ENCODE measurements at places on chromosomes 1 and 21.

DNA sequence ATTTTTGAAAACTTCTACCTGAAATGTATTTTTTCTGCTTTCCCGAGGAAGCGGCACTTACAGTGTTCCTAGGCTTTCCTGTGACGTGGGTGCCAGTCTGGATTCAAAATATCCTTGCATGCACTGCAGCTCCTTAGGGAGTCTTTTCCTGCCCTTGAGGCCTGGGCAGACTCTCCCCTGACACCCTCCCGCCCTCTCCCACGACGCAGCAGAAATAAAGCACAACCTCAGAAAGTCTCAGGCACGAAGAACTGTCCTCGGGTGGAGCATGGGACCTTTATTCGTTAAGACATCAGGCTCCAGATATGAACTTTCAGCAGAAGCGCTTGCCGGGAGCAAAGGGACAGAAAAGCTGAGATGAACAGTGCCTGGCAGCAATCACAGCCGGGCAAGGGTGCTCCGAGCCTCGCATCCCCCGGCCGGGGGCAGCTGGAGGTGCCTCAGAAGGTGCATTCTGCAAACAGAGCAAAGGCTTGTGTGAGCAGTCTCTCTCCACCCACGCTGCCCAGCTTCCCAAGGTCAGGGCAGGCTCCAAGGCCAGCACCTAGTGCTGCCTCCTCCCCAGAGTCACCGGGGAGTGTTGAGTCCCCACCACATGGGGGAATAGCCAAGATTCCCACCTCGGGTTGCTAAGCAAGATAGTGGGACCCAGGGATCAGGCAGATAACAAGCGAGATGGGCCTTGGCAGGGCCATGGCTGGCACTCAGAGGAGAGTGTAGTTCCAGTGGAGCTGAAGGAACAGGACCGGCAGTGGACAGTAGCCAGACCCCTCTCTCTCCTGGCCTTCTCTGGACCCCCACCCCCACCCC lies 3.2 kb downstream of the TFF3 start:
- DNase-seq = no peak

- no peak for DNase-seq
These were observed 431 bp downstream of the EEIG2 start for GRCh38 chr1:108560189-108560873.

- DNase-seq = no peak
These were observed 36.0 kb downstream of the ELK4 start for GRCh38 chr1:205595861-205596260.

- DNase-seq = no peak
These were observed 30.4 kb downstream of the ARID4B start for GRCh38 chr1:235297579-235297978.

GRCh38 chr21:45390831-45391742 lies 13.9 kb upstream of the COL18A1 start:
- DNase-seq = no peak

DNA sequence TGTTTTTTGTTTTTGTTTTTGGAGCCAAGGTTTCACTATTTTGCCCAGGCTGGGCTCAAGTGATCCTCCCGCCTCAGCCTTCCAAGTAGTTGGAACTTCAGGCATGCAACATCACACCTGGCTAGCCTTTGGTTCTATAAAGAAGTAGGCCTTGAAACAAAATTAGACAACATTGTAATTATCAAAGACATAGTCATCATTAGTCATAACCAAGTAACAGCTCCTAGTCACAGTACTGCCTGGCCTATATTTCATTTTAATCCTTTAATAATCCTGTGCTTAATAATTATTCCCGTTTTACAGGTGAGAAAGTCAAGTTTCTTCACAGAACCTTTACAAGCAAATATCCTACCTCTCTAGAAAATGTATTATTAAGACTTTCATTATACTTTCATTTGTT lies 52.3 kb upstream of the TBX15 start:
- DNase-seq = no peak

DNA sequence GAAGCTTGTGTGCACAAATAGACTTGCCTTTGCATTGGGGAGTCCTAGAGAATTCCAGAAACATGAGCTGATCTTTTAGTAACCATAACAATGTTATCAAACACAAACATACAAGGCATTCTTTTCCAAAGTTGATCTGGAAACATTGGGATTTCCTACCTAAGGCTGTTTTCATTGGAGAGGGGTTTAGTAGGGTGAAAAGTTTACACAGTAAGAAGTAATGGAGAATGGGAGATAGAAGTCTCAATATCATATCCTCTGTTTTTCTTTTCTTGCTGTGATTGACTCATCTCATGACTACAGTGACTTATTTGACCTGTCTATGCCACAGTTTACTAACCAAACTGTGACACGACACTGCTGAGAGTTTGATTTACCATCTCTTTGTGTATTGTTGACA lies 65.6 kb upstream of the PLA2G4A start:
- no peak for DNase-seq

DNA sequence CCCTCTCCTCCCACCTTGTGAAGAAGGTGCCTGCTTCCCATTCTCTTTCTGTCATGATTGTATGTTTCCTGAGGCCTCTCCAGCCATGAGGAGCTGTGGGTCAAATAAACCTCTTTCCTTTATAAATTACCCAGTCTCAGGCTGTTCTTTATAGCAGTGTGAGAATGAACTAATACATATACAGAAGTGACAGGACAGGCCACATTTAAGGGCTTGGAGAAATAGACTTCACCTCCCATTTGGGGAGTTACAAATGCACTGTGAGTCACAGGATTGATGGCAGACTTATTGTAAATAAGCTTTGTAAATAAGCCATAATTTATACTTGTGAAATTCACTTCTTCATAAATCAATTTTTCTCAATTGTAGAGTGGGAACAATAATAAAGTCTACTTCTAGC lies 543.3 kb downstream of the LRRIQ3 start:
- DNase-seq = no peak

DNA sequence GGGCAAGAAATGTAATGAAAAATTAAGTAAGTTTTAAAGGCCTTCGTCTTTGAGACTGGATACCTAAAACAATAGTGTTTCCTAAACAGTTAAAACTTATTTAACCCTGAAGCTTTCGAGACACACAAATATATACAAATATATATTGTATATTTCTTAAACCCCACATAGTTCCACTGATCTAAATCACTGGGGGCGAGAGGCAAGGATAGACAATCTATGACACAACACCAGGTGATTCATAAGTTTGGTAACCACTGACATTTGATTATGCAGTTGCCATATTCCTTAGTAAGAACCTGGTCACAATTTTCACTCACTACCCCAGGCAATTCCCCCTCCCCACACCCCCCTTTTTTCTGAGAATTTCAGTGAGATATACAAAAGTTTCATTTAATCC lies 55.3 kb upstream of the BOLA1 start:
- DNase-seq = no peak

DNA sequence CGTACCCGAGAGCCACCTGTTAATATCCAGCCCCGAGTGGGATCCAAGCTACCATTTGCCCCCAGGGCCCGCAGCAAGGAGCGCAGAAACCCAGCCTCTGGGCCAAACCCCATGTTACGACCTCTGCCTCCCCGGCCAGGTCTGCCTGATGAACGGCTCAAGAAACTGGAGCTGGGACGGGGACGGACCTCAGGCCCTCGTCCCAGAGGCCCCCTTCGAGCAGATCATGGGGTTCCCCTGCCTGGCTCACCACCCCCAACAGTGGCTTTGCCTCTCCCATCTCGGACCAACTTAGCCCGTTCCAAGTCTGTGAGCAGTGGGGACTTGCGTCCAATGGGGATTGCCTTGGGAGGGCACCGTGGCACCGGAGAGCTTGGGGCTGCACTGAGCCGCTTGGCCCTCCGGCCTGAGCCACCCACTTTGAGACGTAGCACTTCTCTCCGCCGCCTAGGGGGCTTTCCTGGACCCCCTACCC lies 1.4 kb downstream of the USP21 start:
- no peak for DNase-seq

DNA sequence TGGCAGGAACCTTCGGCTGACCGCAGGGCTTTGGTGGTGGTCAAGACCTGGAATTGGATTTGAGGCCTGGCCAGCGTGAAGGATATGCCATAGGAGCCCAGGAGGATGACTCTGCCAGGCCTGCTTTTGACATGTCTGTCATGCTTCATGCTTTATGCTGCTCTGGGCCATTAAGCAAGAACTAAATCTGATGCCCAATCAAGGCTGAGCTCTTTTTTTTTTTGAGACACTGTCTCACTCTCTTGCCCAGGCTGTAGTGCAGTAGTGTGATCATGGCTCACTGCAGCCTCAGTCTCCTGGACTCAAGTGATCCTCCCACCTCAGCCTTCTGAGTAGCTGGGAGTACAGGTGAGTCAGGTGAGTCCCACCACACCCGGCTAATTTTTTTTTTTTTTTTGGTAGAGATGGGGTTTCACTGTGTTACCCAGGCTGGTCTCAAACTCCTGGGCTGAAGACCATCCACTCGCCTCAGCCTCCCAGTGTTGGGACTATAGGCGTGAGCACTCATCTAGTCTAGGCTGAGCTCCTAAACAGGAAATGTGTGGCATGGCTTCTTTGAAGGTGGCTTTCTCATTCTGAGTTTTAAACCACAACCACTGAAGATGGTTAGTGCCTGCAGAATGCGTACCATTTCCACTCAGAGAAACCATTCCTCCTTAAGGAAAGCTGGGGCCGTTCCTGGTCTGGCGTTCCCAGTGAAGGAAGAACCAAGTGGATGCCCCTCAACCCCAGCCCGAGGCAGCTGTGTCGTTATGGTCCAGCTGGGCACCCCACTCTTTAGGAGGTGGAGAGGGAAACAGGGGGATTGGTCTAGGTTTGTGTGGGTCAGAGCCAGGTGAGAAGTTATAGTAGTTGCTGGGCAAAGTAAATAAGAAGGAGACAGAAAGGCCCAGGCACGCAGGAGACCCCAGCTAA lies 34.2 kb upstream of the ATP5PO start:
- peak; percentile 62 for DNase-seq

GRCh38 chr1:158689110-158689509 lies 2.6 kb upstream of the SPTA1 start:
- DNase-seq = no peak

- DNase-seq = no peak
These were observed 633 bp upstream of the PPFIA4 start for GRCh38 chr1:203025686-203026030.

DNA sequence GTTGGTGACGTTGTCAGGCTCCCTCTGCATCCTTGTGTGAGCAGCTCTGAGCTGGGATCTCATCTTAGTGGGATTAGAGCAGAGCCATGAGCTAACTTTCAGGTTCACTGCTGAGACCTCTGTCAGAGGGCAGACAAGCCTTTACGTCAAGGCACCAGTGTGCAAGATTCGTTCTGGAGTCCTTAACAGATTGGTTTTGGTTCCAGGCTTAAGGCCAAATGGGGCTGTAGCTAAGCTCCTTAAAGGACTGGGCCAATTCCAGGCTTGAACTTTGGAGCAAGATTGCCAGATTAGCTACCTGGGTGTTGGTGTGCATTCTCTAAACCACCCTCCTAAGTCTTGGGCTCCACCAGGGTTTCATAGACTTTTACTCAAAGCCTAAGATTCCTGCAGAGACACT lies 52.6 kb upstream of the PDC start:
- no peak for DNase-seq

- no peak for DNase-seq
These were observed 143.0 kb downstream of the FMN2 start for GRCh38 chr1:240234485-240235210.

- DNase-seq = no peak
These were observed 61.2 kb upstream of the PRDX6 start for GRCh38 chr1:173415905-173416450.

GRCh38 chr1:88375977-88376376 lies 308.1 kb upstream of the PKN2 start:
- DNase-seq = no peak

DNA sequence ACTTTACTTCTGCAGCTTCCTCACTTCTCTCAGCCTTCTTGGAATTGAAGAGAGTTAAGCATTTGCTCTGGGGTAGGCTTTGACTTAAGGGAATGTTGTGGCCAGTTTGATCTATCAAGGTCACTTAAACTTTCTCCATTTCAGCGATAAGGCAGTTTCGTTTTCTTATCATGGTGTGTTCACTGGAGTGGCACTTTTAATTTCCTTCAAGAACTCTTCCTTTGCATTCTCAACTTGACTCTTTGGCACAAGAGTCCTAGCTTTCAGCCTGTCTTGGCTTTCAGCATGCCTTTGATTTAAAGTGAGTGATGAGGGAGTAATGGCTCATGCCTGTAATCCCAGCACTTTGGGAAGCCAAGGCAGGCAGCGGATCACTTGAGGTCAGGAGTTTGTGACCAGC lies 38.7 kb downstream of the HS2ST1 start:
- no peak for DNase-seq

- no peak for DNase-seq
These were observed 9.7 kb downstream of the LPAR3 start for GRCh38 chr1:84883286-84883685.

All from effector memory CD4-positive, alpha-beta T cell (primary cell).